Caco-2 (cell line): ENCODE measurements at places on chromosomes 16 and 17. TPM values are rescaled to one million over a fixed set of nuclear protein-coding genes. Genes with fewer than 3 reads are reported as not detected.

Gene HBA1
- total RNA-seq: 3.6 and 8.6 TPM in 2 replicates

DNA sequence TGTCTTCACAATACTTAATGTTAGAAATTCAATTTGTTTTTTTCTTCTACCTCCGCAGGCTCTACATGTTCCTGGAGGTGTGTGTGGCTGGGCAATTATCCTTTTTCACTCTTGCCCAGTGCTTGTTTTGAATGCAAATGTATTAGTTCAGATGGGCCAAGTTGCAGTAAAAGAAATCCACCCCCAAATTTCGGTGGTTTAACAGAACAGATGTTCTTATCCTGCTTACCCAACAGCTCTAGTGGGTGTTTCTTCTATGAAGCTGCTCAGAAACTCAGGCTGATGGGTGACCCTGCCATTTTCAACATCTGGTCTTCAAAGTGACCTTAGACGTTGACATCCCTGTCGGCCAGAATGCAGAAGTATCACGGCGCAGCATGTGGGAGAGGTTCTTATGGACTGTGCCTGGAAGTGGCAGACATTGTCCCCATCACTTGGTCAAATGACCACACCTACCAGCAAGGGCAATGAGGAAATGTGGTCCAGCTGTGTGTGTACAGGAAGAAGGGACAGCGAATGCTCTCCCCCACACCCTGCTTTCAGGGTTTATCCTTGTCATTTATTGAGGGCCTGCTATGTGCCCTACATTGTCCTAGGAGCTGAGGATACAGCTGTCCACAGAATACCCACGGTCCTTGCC is 157.3 kb downstream of the CDH13 start:
- no peak overlapping the region for H3K4me3 ChIP-seq
- no peaks in the 10 kb centered on the region for H3K27me3 ChIP-seq
- DNase-seq: no peak
- no peak overlapping the region for H3K27ac ChIP-seq

Gene ITGAD
- total RNA-seq: not detected in 2 replicates

Gene TMEM132E
- total RNA-seq: 0.07 TPM in 1 of 2 replicates, not detected in the other

Gene FGF11
- total RNA-seq: 0.91 and 1.3 TPM in 2 replicates

- DNase-seq: no peak
- no peaks in the 10 kb centered on the region for H3K27me3 ChIP-seq
- no peaks in the 10 kb centered on the region for H3K36me3 ChIP-seq
- H3K4me1 ChIP-seq: no peaks in the 10 kb centered on the region
Observed at GRCh38 chr17:41490000-41490990, 585 bp upstream of the KRT36 start.

- no peak for DNase-seq
- no peaks in the 10 kb centered on the region; the same call in 1 of the 2 replicates for H3K27me3 ChIP-seq
- no peak overlapping the region for H3K27ac ChIP-seq
- H3K4me3 ChIP-seq: no peak overlapping the region
Observed at GRCh38 chr17:74008196-74008595, 195.3 kb upstream of the RPL38 start.

Gene CSH1
- not detected in 2 replicates for total RNA-seq

GRCh38 chr17:4204190-4204589 is 59.6 kb downstream of the ANKFY1 start:
- H3K36me3 ChIP-seq: no peaks in the 10 kb centered on the region
- H3K4me3 ChIP-seq: no peak overlapping the region
- H3K4me1 ChIP-seq: no peaks in the 10 kb centered on the region
- no peak for DNase-seq
- no peaks in the 10 kb centered on the region for H3K27me3 ChIP-seq

DNA sequence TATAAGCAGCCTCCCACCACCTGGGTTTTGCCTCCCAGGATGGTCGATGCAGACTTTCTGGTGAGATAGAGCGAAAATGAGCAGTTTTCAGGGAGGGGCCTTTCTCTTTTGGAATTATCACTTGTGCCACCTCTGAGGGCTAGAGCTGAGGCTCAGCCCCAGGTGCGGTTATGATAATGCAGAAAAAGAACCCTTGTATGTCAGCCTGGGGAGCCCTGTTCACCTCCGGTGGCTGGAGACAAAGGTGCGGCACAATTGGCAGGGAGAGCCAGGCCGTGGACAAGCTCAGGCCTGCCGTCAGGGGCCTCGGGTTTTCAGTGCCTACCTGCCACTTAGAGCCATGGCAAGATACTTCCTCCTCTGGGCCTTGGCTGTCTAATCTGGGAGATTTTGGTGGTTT is 4.4 kb downstream of the SCPEP1 start:
- no peaks in the 10 kb centered on the region for H3K27me3 ChIP-seq
- H3K27ac ChIP-seq: no peak overlapping the region
- no peaks in the 10 kb centered on the region; the same call in 1 of the 2 replicates for H3K4me1 ChIP-seq
- H3K4me3 ChIP-seq: no peak overlapping the region

DNA sequence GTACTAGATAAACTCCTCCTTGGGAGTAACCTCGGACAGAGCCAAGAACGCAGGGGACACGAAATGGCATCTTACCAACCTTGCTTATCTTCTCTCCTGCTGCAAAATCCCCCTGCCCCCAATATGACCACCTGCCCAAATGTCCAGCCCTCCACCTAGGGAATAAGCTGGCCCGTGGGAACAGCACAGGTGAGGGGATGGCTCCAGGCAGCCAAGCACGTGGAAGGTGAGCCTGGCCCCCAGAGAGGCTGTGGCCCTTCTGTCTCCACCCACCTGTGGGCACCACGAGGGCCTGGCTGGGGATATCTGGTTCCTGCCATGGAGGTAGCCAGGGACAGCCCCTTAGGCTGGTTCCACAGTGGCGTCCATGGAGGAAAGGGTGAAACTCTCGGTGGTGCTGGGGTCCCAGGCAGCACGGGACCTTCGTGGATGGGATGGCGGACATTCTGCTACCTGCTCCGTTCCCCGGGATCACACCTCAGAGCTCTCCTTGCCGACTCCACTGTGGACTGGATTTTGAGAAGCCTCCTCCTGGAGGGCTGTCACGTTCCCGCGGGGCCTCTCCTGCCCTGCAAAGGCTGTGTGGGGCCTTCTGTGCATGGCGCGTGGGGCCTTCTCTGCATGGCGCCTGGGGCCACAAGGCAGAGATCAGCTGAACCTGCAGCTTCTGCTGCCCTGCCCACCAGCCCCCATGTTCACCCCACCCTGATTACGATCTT is 388.5 kb upstream of the TNRC6C start:
- H3K4me3 ChIP-seq: no peak overlapping the region
- no peaks in the 10 kb centered on the region for H3K4me1 ChIP-seq
- DNase-seq: no peak
- no peaks in the 10 kb centered on the region for H3K36me3 ChIP-seq
- no peaks in the 10 kb centered on the region for H3K27me3 ChIP-seq

DNA sequence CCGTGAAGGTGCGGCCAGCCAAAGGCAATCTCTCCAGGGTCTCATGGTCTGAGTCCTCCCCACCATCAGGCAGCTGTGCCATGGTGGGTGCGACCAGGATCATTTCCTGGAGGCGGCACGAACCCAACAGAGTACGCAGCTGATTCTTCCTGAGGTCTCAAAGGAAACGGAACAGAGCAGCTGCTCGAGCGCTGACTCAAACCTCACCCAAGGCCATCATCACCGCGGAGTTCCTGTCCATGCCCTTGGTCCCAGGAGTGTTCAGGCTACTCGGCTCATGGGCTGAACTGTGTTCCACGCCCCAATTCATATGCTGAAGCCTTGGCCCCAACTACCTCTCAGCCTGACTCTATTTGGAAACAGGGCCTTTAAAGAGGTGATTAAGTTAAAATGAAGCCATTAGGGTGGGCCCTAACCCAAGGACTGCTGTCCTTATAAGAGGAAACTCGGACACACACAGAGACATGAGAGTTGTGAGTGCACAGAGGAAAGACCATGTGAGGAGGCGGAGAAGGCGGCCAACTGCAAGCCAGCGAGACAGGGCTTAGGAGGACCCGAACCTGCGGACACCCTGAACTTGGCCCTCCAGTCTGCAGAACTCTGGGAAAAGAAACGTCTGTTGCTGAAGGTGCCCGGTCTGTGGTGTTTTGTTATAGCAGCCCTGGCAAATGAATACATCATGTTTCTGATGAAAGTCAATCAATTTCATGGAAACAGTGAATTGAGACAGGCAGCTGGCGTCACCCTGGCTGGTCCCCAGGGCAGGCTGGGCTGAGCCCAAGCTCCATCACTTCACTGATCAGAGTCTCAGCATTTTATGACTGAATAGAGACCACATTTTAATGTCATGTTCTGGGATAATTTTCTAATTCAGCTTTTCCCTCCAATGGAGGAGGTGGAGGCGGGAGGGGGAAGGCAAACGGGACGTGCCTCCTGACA is 13.7 kb downstream of the MXRA7 start:
- H3K27ac ChIP-seq: no peak overlapping the region
- H3K4me1 ChIP-seq: peaks cover 19% of the 10 kb centered on the region
- no peaks in the 10 kb centered on the region for H3K36me3 ChIP-seq
- no peak for DNase-seq
- no peaks in the 10 kb centered on the region for H3K27me3 ChIP-seq

DNA sequence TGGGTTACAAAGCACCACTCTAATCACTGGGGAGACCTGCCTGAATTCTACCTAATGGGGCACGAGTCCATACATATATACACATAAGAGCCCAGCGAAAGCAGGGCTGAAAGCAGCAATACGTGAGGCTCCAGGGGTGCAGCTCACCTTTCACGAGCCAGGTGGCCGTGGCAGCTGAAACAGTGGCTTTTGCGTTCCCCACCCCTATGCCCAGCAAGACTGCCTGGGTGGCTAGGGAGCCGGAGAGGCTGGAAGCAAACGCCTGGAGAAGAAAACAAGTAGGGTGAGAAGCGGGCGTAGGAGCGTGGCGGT is 618 bp downstream of the RUSF1 start:
- no peak for DNase-seq
- no peaks in the 10 kb centered on the region for H3K36me3 ChIP-seq
- peak overlapping the region; percentile 90 for H3K4me3 ChIP-seq
- no peaks in the 10 kb centered on the region for H3K4me1 ChIP-seq
- no peaks in the 10 kb centered on the region for H3K27me3 ChIP-seq

Gene SLC43A2
- total RNA-seq: 33.9 and 39.3 TPM in 2 replicates
